ENCODE measurements at places on chromosomes 11 and 22.
A peak's percentile ranks its signal among the peaks of the same experiment; 100 is the strongest.

- DNase-seq, result no peak
Measured at GRCh38 chr11:6437993-6438392, 2.8 kb downstream of the HPX start.

GRCh38 chr11:65434667-65435410, 12.2 kb downstream of the NEAT1 start:
- no peak for DNase-seq

DNA sequence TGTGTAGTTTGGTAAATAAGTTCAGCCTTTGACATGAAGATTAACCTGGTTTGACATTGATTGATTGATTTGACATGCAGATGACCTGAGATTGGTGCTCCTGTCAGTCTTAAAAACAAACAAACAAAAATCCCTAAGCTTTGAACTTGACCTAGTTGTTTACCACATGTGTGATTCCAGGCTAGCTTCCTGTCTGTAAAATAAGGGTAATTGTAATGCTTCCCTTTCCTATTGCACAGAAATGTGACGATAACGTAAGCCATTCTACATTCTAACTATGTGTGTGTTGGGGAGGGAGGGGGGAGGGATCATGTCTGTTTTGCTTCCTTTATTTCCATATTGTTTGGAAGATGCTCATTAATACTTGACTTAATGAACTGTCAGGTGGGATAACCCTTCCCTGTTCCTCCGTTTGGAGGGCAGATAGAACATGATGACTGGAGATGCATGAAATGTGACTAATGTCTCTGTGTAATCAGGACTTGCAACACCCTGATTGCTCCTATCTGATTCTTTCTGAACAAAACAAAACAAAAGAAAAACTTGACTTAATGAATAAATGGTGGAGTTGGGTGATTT, 106.1 kb upstream of the CLMP start:
- no peak for DNase-seq

GRCh38 chr11:70462818-70463477, 64.6 kb downstream of the CTTN start:
- DNase-seq, result no peak

DNA sequence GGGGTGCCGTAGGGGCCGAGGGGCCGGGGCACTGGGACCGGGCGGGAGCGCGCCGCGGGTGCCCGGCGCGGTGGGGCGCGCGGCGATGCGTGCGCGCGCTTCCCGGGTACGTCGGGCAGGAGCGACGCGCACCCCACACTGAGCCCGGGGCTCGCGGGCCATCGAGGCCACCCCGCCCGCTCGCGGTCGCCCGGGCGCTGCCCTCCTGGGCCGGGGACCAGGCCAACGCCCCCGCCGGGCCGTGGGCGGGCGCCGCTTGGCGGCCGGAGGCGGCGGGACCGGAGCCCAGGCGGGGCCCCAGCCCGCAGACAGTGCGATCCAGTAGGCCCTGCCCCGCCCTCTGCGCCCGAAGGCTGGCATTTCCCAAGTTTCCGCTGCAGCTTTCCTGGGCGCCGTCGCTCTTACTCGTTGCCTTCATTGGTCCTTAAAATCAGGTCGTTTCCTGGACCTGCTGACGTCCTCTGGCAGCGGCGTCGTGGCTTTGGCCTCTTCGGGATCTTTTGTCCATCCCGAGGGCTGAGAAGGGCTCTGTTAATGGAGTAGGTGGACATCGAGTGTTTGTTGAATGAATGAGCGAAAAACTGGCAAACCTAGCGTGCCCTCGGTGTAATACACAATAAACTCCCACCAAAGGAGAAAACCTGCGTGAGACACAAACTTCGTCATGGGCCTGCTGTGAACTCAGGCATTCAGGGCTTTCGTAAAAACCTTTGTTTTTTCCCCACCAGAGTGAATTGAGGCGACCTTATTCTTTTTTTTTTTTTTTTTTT, 638 bp downstream of the PARVA start:
- DNase-seq, result peak; percentile 83
